Bronchial smooth muscle cell (primary cell): ENCODE measurements at places on chromosomes 13 and 19. TPM values are rescaled to one million over a fixed set of nuclear protein-coding genes. Genes with fewer than 3 reads are reported as not detected.

Gene GPR42
- total RNA-seq = not detected in 2 replicates

Gene HIF3A
- 1.3 TPM in 1 of 2 replicates, not detected in the other for total RNA-seq

Gene ZNF665
- 5.4 and 5.9 TPM in 2 replicates for total RNA-seq

Gene FPR1
- total RNA-seq = 0.09 TPM in 1 of 2 replicates, not detected in the other

Gene FPR2
- total RNA-seq = under 0.01 TPM in 1 of 2 replicates, not detected in the other

Gene ZNF724
- total RNA-seq = 1.4 and 2.2 TPM in 2 replicates

Gene CBY2
- not detected in 2 replicates for total RNA-seq

Gene COL5A3
- 1.6 and 1.7 TPM in 2 replicates for total RNA-seq

Gene PSPN
- total RNA-seq = 0.60 and 0.63 TPM in 2 replicates

Gene IRF2BP1
- total RNA-seq = 17.8 and 18.1 TPM in 2 replicates

Gene UBE2L5
- not detected in 2 replicates for total RNA-seq

Gene TPTE2
- total RNA-seq = not detected in 2 replicates

Gene HDGFL2
- 59.6 and 82.7 TPM in 2 replicates for total RNA-seq

Gene PINLYP
- 3.8 and 6.3 TPM in 2 replicates for total RNA-seq

Gene NALCN
- total RNA-seq = 0.34 and 0.95 TPM in 2 replicates

Gene FOXO1
- total RNA-seq = 0.26 and 0.32 TPM in 2 replicates

Gene MAMSTR
- total RNA-seq = 0.60 and 0.79 TPM in 2 replicates

Gene GAMT
- total RNA-seq = 32.0 and 40.4 TPM in 2 replicates

Gene NOSIP
- 96.1 and 100 TPM in 2 replicates for total RNA-seq
